ENCODE measurements at places on chromosomes 12 and 14. TPM values are rescaled to one million over a fixed set of nuclear protein-coding genes. Genes with fewer than 3 reads are reported as not detected.

DNA sequence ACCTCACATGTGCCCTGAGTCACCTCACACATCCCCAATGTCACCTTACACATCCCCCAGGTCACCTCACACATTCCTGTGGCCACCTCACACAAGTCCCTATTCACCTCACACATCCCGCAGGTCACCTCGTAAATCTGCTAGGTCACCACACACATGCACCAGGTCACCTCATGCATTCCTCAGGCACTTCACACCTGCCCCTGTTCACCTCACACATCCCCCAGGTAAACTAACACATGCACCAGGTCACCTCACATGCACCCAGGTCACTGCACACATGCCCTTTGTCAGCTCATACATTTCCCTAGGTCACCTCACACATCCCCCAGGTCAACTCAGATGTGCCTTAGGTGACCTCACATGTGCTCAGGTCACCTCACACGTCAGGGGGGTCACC is 639.8 kb downstream of the TMEM121 start:
- ATAC-seq, result no peak

Gene RND1
- total RNA-seq, result not detected

- no peak for ATAC-seq
Observed at GRCh38 chr14:50741567-50741966, 73.5 kb upstream of the SAV1 start.

DNA sequence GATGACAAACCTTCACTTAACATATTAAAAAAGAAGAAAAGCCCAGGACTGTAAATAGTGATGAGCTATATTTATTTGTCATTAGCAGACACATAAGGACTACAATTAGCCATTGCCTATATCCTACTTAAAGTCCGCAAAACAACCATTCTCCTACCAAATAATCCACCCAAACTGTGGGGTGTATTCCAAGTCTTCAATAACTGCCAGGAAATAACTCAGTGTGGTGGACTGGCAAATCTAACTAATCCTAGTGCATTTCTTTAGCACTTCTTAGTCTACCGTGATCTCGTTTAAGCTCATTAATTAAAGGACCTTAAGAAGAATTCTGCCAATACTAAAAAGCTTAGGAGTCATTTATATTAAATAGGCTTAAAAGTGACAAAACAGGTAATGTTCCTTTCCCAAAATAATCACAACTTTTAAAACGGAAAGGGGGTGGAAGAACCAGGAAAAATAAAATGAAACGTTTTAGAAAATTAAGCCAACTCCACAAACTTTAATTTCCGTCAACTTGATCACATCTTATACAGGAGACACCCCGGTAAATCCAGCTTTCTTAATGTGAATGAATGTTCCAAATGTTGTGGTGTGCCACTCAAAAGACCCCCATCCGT is 1.8 kb downstream of the NOVA1 start:
- no peak for ATAC-seq

Gene SIX1
- total RNA-seq, result 0.94 TPM

Gene EIF2S3B
- 0.40 TPM for total RNA-seq

GRCh38 chr12:38886064-38886463 is 19.3 kb downstream of the CPNE8 start:
- no peak for ATAC-seq

DNA sequence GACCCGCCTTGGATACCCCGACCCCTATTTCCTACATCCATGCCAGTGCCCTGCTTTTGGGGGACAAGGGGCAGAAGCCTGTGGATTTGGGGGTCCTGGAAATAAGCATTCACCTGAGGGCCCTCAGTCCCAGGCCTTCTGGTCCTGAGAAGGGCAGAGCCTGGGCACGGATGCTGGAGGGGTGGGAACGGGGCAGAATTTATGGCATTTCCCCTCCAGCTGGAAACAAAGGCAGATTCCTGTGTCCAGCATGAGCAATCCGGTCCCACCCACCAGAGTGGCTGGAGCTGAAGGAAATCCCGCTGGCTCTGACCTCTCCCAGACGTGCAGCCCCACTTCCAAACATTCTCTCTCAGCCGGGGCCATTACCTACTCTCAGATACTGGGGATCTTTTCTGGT is 9.3 kb downstream of the ANKRD33 start:
- peak; percentile 59 for ATAC-seq

Gene RERG
- 13.6 TPM for total RNA-seq

Gene RPL41
- 3,059 TPM for total RNA-seq

Gene MYF6
- total RNA-seq, result not detected

- no peak for ATAC-seq
Observed at GRCh38 chr12:131282292-131283080, 328.8 kb downstream of the ADGRD1 start.

DNA sequence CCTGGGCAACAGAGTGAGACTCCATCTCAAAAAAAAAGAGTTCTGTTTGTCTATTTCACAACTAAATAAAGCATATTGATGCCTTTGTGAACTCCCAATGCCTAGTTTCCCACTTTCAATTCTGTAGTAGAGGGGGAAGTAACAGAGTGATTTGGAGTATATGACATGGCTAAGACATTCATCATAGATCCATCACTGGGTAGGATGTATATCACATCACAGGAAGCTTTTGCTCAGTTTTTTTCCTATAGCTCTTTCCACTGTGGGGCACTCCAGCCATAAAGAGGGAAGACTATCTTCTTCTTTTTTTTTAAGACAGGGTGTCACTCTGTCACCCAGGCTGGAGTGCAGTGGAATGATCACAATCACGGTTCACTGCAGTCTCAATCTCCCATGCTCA is 154.0 kb upstream of the BCL2L14 start:
- ATAC-seq, result no peak

DNA sequence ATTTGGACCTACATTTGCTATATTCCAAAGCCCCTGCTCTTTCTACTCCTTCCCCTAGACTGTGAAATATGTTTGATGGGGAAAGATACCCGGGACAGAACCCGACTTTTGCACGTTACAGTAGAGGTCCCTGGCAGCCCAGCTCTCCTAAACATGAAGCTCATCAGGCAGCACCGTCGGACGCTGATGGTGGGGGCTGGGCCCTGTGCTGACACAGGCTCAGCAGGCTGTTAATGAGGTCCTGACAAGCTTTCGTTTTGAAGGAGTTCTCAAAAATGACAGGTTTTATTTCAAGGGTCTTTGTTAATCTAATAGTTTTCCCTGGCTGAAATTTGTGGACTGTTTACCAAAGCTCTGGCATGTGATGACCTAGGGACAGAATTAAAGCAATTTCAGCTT is 102.3 kb downstream of the SLC25A47 start:
- no peak for ATAC-seq

GRCh38 chr12:32897281-32897610 is 669 bp upstream of the PKP2 start:
- ATAC-seq, result no peak

DNA sequence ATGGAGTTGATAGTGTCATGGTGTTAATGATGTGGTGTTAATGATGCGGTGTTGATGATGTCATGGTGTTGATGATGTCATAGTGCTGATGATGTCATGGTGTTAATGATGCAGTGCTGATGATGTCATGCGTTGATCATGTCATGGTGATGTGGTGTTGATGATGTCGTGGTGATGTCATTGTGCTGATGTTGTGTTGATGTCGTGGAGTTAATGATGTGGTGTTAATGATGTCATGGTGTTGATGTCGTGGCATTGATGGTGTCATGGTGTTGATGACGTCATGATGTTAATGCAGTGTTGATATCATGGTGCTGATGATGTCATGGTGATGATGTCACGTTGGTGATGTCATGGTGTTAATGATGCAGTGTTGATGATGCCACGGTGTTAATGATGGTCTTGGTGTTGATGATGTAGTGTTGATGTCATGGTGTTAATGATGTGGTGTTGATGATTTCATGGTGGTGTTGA is 49.1 kb upstream of the RIMBP2 start:
- no peak for ATAC-seq

Gene NANOG
- 2.3 TPM for total RNA-seq

Gene PLD4
- 0.42 TPM for total RNA-seq

- no peak for ATAC-seq
Observed at GRCh38 chr12:1853716-1854115, 33.4 kb downstream of the LRTM2 start.

GRCh38 chr14:76894308-76894707 is 68.1 kb downstream of the LRRC74A start:
- no peak for ATAC-seq

- ATAC-seq, result no peak
Observed at GRCh38 chr12:66744956-66745383, 66.1 kb upstream of the GRIP1 start.

Gene LRRC10
- not detected for total RNA-seq

Gene USP44
- 5.9 TPM for total RNA-seq

- no peak for ATAC-seq
Observed at GRCh38 chr14:75496755-75497154, 25.5 kb upstream of the BATF start.

Gene PLEKHG7
- not detected for total RNA-seq

- ATAC-seq, result no peak
Observed at GRCh38 chr12:124273630-124274029, 21.3 kb upstream of the RFLNA start.

GRCh38 chr14:23380197-23380914 is 3.5 kb downstream of the CMTM5 start:
- no peak for ATAC-seq

DNA sequence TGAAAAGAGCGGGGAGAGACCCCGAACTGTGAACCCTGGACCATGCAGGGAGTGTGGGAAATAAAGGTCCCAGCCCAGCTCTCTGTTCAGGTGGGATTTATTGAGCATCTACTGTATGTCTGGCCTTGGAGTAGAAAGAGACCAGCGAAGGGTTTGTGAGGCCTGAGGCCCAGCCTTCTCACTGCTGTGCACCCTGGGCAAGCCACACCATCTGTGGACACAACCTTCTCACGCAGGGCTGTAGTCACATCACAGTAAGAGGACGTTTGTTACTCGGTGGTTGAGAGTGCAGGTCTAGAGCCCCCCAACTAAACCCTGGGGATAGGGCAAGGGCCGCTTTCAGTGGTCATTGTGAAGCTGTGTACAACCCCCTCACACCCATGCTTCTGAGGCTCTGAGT is 18.2 kb downstream of the FAM222A start:
- no peak for ATAC-seq

GRCh38 chr14:26286081-26286912 is 311.5 kb downstream of the NOVA1 start:
- ATAC-seq, result no peak

Gene PZP
- 0.16 TPM for total RNA-seq

DNA sequence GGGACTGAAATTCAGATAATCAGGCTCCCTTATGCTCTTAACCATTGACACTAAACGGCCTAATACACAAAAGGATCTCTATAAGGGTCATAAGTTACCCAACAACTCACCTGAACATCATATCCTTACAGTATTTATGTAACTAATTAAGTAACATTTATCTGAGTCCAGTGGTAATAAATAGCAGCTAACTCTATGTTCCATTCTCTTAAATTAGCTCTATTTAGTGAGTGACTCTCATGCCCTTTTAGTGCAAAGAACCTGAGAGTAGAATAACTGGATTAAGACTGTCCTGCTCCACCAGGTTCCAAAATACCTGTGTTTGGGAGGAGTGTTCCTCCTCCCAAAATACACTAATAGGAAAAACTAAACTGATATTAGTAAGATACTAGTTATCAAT is 9.8 kb downstream of the SCAF11 start:
- no peak for ATAC-seq

DNA sequence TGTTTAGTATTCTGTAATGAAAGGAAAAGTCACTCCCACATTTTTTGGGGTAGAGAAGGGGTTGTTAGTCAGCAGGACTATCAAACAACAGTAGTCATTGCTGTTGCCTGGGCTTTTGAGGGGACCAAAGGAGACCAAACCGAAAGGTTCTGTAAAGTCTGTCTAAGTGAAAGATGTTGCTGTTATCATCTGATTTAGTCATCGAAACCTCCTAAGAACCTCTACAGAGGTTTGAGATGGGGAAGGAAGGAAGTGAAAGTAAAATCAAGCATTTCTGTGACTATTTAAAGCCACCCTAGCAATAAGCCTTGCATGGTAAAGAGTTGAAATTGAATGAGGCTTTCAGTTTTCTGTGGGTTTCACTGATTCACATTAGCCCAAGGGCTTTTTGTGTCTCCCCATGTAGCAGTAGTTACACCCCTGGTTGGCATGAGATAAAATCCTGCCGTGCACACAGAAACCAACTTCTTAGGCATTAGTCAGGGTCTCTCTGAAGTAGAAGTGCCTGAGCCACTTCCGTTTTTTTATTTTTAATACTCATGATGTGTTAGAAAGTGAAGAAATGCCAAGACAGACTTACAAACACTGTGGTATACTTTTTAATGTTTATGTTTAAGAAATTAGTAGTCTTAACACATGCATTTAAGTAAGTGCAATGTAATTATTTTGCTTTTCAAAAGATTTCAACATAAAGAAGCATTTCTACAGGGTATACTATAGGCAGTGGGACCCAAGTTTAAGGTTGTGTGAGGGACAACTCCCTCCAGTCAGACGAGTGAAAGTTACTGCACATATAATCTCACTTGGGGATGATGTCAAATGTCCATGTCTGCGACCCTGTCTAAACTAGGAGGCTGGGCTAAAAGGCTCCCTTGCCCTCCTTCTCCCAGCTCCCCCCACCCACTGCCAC is 50.4 kb downstream of the DYRK2 start:
- ATAC-seq, result peak; percentile 10

- no peak for ATAC-seq
Observed at GRCh38 chr14:67186172-67186768, 3.0 kb upstream of the GARIN2 start.

Gene FAM161B
- 6.2 TPM for total RNA-seq

- no peak for ATAC-seq
Observed at GRCh38 chr14:102557434-102558226, 34.8 kb upstream of the RCOR1 start.

Gene CLEC12A
- total RNA-seq, result not detected

DNA sequence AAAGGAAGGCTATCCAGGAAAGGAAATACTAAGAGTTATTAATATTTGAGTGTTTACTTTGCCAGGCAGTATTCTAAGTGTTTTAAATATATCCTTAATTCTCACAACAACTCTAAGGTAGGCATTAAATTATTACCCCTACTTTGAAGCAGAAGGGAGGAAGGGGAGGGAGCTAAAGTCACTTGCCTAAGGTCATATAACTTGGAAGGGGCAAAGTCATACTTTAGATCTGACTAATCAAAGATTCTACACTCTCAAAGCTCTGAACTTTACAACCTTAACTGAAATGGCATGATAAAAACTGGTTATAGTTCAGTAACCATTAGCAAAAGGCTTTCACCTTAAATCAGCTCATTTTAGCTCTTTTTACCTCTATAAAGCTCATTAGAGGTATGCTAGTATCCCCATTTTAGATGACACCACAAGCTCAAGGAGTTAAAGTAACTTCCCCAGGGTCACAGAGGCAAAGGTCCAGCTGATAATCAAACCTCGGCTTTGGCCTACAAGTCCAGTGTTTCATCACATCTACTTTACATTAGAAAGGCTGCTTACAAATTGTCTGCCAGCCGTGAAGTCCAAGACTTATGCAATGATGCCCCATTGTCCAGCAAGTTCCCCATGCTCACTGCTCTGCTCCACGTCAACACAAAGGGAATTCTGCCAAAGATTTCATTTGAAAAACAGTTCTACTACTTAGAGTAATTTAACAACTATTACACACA is 223.9 kb downstream of the MED13L start:
- peak; percentile 89 for ATAC-seq

Gene CCER1
- total RNA-seq, result not detected

GRCh38 chr14:100673807-100674154 is 52.9 kb upstream of the DLK1 start:
- ATAC-seq, result no peak

Gene ZFHX2
- 2.5 TPM for total RNA-seq

Gene NEDD8
- 136 TPM for total RNA-seq
